ENCODE measurements at places on chromosomes 16 and 17.

GRCh38 chr17:27633312-27634025 lies 2.5 kb downstream of the LGALS9 start:
- no peak for DNase-seq

GRCh38 chr16:51900221-51900780 lies 646.6 kb downstream of the TOX3 start:
- DNase-seq: no peak

- no peak for DNase-seq
These were observed 385.9 kb downstream of the WWOX start for GRCh38 chr16:78485188-78485916.

GRCh38 chr17:17079336-17079735 lies 37.1 kb downstream of the MPRIP start:
- DNase-seq: no peak

- DNase-seq: no peak
These were observed 11.7 kb upstream of the C1QTNF8 start for GRCh38 chr16:1107731-1108130.

- no peak for DNase-seq
These were observed 238.4 kb downstream of the SHISA9 start for GRCh38 chr16:13139661-13140241.

- DNase-seq: no peak
These were observed 37.4 kb upstream of the ARHGAP17 start for GRCh38 chr16:25052530-25052929.

DNA sequence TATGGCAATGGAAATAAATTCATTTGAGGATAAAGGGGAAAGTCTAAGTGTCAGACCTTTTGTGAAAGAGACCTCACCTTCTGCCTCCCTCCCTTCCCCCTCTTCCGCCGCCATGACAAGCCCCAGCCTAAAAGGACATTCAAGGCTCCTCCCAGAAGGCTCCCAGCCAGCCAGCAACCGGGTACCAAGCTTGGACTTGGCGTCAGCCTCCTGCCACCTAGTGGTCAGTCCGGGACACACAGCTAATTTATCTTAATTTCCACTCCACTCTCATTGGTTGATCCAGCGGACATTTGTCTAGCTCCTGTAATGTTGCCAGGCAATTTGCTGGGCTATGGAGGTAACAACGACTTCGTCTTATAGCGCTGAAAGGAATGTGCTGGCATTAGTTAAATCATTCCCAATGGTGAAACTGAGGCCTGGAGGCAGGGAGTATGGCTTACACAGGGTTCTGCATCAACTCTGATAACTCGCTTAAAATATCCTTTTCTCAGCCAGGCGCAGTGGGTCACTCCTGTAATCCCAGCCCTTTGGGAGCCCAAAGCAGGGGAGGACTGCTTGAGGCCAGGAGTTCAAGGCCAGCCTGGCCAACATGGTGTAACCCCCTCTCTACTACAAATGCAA lies 19.3 kb upstream of the CLEC3A start:
- peak; percentile 22 for DNase-seq

DNA sequence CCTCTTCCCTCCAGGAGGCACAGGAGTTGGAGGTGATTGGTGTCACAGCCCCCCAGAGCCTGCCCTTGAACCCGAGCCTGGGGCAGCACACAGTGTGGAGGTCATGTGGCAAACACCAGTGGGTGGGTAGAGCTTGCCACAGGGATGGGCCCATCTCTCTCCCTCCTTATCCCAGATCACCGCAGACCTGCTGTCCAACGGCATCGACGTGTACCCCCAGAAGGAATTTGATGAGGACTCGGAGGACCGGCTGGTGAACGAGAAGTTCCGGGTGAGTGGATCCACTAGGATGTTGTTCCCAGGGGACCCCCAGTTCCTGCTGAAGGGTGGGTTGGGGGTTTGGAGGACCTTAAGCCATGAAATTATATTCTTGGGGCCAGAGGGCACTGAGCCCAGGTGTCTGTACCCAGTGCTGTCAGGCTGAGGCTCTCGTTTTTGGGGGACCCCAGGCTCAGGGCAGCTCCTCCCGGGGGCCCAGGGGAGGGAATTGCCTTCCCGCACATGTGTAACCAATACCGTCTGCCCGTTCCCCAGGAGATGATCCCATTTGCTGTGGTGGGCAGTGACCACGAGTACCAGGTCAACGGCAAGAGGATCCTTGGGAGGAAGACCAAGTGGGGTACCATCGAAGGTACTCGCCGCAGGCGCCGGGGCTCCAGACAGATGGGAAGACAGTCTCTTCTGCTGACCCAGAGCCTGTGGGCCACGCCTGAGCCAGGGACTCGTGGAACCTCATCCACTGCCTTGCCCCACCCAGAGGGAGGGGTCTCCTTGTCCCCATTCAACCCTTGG lies 351.9 kb downstream of the SEC14L1 start:
- DNase-seq: no peak

DNA sequence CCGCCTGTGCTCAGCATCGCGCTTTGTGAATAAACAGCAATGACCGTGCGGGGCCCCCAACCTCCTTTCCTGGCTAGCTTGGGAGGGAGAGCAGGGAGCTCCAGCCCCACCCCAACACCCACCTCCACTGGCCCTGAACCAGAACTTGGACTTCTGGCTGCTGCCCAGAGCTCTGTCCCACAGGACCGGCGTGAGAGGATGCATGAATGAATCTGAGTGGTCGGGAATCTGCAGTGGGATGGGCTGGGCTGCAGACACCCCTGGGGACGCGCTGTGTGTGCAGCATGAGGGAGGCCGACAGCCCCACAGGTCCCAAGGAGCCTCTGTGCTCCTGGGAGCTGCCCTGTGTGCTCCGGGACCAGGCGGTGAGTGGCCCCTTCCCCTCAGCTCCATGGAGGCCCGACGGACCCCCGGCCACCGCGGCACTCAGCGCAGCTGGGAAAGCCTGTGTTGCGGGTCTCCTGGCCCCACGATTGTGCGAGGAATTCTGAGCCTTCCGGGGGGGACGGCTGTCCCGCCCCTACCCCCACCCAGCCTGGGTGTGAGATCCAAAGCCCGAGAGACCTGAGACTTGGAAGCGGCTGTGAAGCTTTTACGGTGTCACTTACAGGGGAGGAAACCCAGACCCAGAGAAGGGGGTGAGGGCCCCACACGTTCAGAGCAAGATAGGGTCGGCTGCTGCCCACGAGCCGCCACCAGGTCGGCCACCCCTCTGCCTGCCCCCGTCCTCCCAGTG lies 5.4 kb downstream of the PIEZO1 start:
- DNase-seq: no peak

DNA sequence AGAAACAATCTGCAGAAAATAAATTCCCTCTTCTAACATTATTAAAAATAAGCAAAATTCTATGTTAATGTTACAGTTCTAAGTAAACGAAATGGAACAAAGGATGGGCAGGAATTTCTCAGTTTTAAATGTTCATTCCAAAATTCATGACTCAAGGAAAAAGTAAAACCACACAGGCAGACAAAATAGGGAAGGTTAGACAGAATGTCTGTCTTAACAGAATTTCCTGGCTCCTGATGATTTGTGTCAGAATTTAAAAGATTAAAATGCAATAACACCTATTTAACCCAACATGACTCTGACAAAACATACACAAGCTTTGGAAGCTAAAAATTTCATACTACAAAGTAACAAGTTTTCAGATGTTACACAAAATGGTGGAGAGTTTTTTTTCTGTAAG lies 42.8 kb downstream of the SPOP start:
- DNase-seq: no peak

DNA sequence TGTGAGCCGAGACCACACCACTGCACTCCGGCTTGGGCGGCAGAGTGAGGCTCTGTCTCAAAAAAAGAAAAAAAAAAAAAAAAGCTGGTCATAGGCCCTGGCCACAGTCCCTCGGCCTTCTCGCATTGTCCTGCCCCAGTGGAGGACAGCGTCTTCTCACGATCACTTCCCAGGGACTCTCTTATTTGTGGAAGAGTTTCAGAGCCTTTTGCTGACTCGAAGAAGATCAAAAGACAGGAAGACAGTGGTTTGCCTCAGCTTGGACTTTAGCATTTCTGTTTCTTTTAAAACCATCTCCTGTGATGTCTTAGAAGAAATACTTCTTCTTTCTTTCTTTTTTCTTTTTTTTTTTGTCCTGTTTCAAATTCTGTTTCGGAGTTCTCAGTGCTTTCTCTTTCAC lies 210.0 kb downstream of the FTO start:
- no peak for DNase-seq

- no peak for DNase-seq
These were observed 31.3 kb upstream of the TNS4 start for GRCh38 chr17:40532520-40533253.

DNA sequence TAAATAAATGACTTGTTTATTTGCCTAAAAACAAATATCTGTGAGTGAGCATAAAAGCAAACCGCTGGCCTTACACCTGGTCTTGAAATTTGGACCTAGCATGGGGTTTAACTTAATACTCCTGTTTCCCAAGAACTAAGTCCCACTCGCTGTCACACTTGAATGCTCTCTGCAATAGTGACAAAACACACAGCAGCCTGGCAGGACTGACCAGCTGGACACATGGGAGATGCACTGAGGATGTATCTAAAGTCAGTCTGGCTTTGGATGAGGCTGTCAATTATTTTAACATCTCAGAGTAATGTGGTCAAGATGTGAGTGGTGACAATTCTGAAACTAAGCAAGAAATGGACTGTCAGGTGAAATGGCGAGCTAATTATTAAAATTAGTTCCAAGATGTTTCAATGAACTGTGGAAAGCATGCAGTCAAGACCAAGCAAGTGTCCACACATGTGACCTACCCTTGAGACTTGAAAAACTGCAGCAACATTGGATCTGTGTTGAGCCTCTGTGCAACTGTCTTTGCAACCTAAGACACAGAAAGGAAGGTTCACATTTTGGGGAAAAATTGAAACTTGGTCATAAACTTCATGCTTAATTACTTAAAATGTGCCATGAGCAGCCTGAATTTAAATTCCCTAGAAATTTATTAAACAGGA lies 16.6 kb downstream of the LITAFD start:
- no peak for DNase-seq

- no peak for DNase-seq
These were observed 171.1 kb downstream of the TANC2 start for GRCh38 chr17:63137163-63137562.

GRCh38 chr17:28119046-28119445 lies 76.6 kb downstream of the NLK start:
- DNase-seq: no peak

DNA sequence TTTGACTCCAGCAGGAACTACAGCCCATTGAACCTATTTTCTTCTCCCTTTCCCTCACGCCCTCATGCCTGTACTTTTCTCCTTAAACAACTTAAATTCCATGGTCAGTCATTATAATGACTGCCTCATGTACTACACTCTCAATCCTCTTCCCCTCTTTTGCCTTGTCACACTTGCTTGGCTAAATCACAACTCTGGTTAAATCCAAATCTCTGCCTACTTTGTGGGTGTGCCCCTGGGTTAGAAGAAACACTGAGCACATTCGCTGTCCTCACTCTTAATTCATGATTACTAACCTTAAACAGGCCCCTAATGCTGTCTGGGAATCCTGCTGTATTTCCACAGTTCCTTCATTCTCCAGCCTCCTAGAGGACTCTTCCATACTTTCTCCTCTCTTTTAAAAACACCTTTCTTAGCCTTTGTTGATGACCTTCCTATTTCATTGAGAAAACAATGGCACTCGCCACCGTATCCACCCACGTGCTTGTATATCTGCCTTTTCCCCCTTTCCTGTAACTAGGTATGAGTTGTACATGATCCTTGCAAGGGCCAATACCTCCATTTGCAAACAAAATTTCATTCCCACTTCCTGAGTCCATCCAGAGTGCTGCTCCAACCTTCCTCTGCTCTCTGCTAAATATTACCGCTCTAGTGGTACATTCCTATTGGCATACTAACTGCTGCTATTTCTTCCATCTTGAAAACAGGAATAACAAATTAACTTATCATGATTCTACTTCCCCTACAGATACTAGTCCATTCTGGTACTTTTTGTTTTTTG lies 28.9 kb downstream of the ZNRF1 start:
- no peak for DNase-seq

DNA sequence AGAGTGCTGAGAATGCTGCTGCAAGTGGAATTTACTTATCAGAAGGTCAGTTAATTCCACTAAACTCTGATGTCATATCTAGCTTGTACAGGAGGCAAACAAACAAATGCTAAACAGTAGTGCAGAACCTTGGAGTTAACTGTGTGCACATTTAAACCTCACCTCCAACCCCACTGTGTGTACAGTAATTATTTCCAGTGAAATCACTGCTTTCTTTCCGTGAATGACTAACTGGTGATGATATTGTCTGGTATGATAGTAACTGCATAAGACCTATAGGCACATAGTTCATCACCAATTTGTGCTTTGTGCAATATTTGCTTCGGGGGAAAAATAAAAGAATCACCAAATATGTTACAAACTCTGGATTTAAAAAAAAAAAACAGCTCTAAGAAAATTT lies 492.5 kb upstream of the HSBP1 start:
- DNase-seq: no peak

GRCh38 chr16:56312028-56312300 lies 113.4 kb downstream of the AMFR start:
- DNase-seq: no peak

GRCh38 chr16:56362057-56362655 lies 63.2 kb downstream of the AMFR start:
- no peak for DNase-seq

GRCh38 chr16:84917492-84917891 lies 93.8 kb downstream of the ZDHHC7 start:
- no peak for DNase-seq

DNA sequence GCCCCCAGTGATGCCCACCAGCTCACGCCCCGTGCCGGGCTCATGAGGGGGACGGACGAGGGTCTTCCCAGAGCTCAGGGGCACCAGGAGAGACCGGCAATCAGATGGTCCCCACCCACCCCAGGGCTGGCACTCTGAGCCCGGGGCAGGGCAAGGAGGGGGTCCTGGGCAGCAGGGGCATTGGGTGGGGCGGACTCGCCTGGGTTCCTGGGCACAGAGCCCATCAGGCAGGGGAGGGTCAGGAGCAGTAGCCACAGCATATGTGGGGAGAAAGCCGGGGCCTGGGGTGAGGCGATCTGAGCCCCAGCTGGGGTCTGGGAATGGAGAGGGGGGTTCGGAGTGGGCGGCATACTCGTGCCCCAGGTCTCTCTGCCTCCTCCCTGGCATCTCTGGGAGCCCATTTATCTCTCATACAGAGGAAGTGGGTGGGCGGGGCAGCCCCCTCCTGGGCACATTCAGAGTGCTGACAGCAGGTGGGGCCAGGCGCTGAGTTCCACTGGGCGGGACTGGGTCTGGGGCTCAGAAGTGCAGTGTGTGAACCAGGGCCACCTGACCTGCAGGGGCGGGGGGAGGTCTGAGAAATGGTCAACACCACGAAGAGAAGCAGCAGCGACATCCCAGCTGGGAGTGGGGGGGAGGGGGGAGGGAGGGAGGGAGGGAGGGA lies 20.5 kb upstream of the UBE2I start:
- DNase-seq: no peak

GRCh38 chr16:90077757-90078578 lies 837 bp upstream of the PRDM7 start:
- DNase-seq: no peak

Measured in stimulated activated CD8-positive, alpha-beta memory T cell treated with anti-CD3 and anti-CD28 coated beads, Interleukin-2, amount 100 ng/mL, for 1 hour (primary cell).